Natural killer cell treated with Interleukin-12 subunit alpha and Interleukin-12 subunit beta and Interleukin-15 and Interleukin-18, amount 100 ng/mL, for 72 hours (primary cell): ENCODE measurements at places on chromosomes 5 and 9.

DNA sequence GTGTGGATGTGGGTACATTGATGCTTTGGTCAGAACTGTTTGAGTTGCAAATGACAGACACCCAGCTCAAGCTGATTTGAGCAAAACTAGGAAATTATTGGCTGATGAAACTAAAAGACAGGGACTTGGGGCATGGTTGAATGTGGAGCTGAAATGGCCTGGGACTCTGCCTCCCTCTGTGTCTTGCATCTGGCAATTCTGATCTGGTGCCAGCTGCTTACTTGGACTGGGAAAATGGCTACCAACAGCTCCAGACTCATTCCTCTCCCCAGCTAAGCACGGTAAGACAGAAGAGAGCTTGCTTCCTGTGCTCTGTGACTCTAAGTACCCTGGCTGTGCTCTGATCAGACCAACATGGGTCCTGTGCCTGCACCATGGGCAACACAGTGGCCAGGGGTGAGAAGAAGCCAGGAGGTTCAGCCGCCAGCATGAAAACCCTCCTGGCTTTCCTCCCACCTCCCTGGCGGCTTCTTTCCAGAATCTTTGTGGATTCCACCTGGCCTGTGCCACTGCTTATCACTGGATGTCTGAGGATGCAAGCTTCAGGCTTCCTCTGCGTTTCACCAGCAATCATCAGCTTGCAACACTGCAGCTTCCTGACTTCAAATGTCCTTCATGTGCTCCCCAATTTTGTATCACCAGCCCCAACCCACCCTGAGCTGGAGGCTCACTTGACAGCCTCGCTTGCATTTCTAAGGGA, 44.1 kb downstream of the C5orf15 start:
- DNase-seq: no peak

DNA sequence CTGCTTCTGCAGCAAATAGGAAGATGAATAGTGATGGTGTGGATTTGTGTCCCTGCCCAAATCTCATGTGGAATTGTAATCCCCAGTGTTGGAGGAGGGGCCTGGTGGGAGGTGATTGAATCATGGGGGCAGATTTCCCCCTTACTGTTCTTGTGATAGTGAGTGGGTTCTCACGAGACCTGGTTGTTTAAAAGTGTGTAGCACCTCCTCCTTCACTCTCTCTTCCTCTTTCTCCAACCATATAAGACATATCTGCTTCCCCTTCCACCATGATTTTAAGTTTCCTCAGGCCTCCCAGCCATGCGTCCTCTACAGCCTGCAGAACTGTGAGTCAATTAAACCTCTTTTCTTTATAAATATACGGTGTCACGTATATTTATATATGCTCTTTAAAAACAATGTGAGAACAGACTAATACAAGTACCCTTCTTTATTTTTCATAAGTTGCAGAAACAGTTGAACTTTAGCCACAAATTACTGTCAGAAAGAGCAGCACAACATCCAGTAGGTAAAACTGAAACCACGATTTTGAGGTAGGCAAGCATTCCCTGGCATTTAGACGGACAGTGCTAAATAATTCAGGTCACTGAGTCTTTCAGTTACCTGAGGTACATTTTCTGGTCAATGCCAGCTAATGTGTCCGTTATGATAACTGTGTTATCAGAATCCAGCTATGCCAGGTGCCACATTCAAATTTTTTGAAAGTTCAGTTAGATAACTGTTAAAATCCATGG, 79.3 kb upstream of the SPEF2 start:
- no peak for DNase-seq

GRCh38 chr9:109086221-109086620, 33.5 kb downstream of the TMEM245 start:
- DNase-seq: no peak

GRCh38 chr5:12384005-12384404, 479.8 kb upstream of the CTNND2 start:
- DNase-seq: no peak

DNA sequence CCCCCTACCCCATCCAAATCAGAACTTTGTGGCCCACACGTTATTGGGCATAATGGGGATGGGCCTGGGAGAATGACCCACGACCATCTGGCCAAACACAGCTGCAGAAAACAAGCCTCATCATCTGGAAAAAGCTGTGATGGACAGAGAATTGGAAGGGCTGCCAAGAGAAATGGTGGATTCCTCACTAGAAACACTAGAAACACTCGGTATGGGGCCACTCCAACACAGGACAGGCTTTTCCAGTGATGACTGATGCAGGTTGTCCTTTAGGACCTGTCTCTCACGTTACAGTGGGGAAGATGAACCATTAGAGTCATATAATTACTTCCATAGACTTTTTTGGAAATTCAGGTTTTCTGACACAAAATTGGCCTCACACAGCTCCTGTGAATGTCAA, 172.4 kb upstream of the TARS1 start:
- no peak for DNase-seq

- no peak for DNase-seq
These were observed 53.2 kb upstream of the ACO1 start for GRCh38 chr9:32331240-32331639.

GRCh38 chr5:160450164-160450932, 28.7 kb downstream of the PTTG1 start:
- DNase-seq: no peak

GRCh38 chr9:68780380-68780712, 75.3 kb downstream of the PIP5K1B start:
- DNase-seq: no peak

- no peak for DNase-seq
These were observed 80.0 kb upstream of the NFIL3 start for GRCh38 chr9:91503673-91504081.

GRCh38 chr5:168654211-168654721, 75.1 kb upstream of the PANK3 start:
- DNase-seq: no peak

- no peak for DNase-seq
These were observed 16.4 kb upstream of the ANXA6 start for GRCh38 chr5:151173711-151174611.

DNA sequence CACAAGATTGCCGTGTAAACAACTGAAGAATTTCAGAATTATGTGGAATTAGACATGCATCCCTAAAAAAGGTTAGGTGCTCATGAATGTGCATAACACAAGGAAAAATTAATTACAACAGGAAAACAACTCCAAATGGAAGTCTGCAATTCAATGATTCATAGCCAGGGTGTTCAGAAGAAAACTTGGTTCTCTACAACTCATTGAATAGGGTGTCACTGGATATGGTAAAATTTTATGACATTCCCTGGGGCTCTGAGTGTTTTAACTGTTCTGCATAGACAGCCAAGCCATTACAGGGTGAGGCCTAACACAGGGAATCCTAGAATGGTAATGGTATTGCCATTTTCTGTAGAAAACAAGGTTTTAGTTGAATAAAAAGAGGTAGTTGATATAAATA, 24.4 kb upstream of the ZSWIM6 start:
- no peak for DNase-seq

GRCh38 chr9:10387282-10387681, 225.5 kb downstream of the PTPRD start:
- no peak for DNase-seq

GRCh38 chr9:115106001-115106400, 12.0 kb downstream of the TNC start:
- DNase-seq: no peak

GRCh38 chr5:156423597-156423996, 96.6 kb downstream of the SGCD start:
- no peak for DNase-seq

- DNase-seq: no peak
These were observed 46.3 kb downstream of the PTCD2 start for GRCh38 chr5:72366324-72366976.

DNA sequence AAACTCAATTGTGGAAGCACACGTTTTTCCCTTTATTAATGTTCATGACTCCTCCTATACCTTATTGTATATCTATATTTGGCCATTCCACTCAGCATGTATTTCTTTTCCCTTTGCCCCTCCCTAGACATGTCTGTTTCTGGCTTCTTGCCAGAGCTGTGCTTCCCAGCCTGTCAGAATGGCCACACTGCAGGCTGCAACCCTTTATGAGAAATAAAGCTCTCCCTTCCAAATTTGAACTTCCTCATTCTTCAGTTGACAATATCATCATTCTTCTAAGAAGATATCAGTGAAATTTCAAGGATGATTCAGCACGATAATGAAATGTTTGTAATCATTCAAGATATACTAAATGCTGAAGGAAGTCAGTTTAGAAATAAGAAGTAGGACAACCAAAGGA, 107.6 kb upstream of the PRSS3 start:
- no peak for DNase-seq

GRCh38 chr9:112717661-112718331, at the start of gene INIP:
TSS of gene INIP (minus strand) at chr9:112718117. CDS start at chr9:112716485, 1,632 bp downstream.
- peak; percentile 98 for DNase-seq

DNA sequence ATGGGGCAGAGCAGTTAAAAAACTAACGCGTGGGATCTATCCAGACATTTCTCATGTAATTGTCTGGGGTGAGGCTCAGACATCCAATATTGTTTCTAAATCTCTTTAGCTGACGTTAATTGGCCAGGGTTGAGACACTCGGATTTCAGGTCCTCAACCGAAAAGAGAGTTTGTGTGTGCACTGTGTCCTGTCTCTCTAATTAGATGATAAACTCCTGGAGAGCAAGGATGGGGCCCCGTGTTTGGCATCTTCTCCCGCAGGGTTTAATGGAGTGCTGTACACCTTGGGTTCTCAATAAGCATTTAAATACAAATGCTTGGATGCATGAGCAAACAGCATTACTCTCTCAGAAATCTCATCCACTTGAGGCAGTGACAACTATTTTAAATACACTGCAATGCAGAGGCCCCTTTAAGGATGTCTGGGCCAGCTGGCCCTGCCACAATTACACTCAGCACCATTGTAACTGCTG, 139.6 kb downstream of the MTX3 start:
- no peak for DNase-seq

DNA sequence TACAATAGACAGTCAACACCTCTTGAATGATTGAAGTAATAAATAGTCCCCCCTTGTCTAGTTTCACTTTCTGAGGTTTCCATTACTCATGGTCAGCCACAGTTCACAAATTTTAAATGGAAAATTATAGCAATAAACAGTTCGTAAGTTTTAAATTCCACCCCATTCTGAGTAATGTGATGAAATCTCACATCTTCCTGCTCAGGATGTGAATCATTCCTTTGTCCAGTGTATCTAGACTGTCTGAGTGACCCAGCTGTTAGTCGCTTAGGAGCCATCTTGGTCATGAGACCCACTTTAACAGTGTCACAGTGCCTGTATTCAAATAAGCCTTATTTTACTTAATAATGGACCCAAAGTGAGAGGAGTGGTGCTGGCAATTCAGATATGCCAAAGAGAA, 311.6 kb upstream of the PRR16 start:
- DNase-seq: no peak

- DNase-seq: no peak
These were observed 1.6 kb downstream of the SRFBP1 start for GRCh38 chr5:121963392-121963791.

- DNase-seq: no peak
These were observed 8.2 kb downstream of the SPATA31E1 start for GRCh38 chr9:87890837-87891236.

DNA sequence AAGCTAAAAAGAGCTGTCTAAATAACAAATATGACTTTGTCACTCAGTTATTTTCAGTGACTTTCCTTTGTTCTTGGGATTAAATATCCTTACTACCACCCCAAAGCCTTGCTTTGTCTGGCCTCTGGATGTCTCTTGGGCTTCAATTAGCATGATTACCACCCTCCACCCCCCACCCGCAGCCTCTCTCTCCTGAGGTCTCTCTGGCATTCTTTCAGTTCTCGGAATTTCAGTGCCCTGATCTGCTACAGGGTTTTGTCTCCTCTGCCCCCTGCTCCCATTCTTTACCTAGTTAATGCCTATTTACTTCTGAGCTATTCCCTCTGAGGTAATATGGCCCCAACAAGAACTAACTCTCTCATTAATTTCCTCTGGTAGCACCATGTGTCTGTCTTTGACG, 376.4 kb downstream of the DEPDC1B start:
- no peak for DNase-seq
